Posterior cingulate gyrus (tissue), 11 donors: ENCODE measurements at places on chromosomes 7 and 10.

- DNase-seq, result no peak
Observed at GRCh38 chr10:11773761-11774441, 31.7 kb downstream of the ECHDC3 start.

DNA sequence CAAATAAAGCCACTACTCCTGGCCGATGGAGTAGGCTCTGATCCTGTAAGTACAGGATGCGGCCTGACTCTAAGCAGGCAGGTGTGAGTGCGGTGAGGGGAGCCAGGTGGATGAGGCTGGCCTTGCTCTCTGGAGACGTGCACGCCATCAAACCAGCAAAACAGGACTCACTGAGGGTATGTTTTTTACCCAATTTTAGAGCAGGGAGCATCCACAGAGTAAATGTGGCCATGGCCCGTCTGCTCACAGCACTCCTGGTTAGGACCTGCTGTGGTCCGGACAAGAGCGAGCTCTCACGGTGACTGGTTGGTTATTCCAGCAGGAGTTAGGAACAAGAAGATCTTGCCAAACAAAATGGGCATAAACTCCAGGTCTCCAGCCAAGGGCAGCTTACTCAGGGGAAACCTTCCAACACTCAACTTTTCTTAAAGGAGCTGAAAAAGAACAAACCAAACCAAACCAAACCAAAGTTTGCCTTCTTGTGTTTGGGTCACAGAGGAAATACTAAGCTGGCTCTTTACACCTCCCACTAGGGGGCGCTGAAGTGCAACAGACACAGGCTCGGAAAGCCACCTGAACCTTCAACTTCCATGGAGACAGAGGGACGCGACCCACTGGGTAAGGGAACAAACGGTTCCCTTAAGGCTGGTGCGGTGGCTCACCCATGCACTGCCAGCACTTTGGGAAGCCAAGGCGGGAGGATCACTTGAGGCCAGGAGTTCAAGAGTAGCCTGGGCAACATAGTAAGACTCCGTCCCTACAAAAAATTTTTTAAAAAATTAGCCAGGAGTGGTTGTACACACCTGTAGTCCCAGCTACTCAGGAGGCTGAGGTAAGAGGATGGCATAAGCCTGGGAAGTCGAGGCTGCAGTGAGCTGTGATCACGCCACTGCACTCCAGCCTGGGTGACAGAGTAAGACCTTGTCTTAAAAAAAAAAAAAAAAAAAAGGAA lies 122.4 kb downstream of the CLEC2L start:
- peak; percentile 89 for DNase-seq

- DNase-seq, result no peak
Observed at GRCh38 chr7:41709621-41710020, 6.7 kb upstream of the INHBA start.

GRCh38 chr7:48094861-48095293 lies 5.8 kb downstream of the UPP1 start:
- DNase-seq, result no peak

- no peak for DNase-seq
Observed at GRCh38 chr10:71971311-71971731, 7.1 kb downstream of the CHST3 start.

DNA sequence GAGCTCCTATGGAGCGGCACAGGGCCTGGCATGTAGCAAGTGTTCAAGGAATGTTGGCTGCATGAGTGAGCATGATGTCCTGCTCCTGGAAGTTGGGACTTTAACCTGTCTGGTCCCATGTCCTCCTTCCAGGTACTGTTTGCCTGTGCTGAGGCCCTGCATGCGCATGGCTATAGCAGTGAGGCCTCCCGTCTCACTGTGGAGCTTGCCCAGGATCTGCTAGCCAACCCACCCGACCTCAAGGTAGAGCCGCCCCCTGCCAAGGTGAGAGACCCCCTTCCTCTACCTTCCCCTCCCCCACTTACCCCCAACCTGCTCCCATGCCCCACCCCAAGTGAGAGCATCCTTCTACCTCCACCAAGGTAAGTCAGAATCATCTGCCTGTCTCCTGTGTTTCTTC lies 8.1 kb downstream of the ZSWIM8 start:
- no peak for DNase-seq

- no peak for DNase-seq
Observed at GRCh38 chr7:144527051-144527471, 123.6 kb upstream of the NOBOX start.

DNA sequence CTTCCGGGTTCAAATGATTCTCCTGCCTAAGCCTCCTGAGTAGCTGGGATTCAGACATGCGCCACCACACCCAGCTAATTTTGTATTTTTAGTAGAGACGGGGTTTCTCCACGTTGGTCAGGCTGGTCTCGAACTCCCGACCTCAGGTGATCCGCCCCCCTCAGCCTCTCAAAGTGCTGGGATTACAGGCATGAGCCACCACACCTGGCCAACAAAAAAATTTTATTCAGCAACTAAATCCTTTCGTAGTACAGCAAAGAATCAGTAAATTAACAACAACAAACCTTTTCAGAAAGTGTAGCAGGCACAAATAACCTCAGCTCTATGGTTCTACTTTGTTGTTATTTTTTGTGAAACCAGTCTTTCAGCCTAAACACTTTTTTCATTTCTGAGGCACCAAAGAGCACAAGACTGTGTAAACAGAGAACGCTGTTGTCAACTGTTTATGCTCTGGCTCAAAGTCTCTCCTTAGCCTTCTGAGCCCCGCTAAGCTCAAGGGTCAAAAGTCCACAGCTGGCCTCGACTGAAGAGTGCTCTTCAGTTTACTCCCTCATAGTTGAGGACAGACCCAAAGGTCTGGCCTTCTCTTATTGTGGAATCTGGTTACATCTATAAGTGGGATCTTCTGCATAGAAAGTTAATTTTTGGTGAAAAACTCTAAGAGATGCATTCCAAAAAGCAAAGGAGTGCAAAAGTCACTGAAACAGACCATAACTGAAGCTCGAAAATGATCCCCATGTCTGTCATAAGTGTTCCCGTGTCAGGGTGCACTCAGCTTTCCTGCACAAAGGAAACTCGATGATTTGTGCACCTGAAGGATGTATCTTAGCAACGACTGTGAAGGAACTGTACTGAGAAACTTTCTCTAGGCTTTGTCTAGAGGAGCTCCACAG lies 24.6 kb upstream of the DDX50 start:
- no peak for DNase-seq

GRCh38 chr7:108492742-108493141 lies 33.2 kb downstream of the PNPLA8 start:
- DNase-seq, result no peak

GRCh38 chr10:1449021-1449420 lies 288.3 kb downstream of the ADARB2 start:
- DNase-seq, result no peak

GRCh38 chr7:30241767-30242166 lies 42.6 kb upstream of the ZNRF2 start:
- DNase-seq, result no peak

DNA sequence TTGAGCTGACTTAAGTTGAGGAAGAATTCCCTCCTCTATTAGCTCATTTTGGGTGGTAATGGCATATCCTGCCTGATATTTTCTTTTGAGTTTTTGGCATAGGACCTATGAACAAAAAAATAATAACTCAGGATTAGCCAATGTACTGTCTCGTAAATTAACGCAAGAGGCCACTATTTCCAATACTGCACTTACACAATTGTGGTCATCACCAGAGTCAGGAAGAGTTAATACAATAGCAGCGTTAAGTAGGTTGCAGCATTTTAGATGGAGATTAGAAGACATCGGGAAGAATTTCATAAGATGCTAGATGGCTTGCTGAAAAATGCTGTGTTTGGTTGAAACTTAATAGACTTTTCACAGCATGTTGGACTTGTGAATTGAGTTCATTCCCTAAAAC lies 36.4 kb downstream of the ANTXRL start:
- no peak for DNase-seq

DNA sequence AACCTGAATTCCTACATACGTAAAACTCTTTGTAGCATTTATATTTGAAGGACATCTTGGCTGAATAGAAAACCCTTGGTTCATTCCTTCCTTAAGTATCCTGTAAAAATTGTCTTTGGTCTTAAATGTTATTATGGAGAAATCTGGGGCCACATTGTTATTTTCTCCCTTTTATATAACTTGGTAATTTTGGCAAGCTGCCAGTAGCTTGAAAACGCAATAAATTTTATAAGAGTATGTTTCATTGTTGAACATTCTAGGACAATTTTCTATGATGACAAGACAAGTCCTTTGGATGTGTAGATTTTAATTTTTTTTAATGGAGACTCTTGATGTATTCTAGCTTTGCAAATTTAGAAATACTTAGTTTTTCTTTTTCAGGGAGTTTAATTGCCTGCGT lies 191.9 kb downstream of the ABCA13 start:
- no peak for DNase-seq

DNA sequence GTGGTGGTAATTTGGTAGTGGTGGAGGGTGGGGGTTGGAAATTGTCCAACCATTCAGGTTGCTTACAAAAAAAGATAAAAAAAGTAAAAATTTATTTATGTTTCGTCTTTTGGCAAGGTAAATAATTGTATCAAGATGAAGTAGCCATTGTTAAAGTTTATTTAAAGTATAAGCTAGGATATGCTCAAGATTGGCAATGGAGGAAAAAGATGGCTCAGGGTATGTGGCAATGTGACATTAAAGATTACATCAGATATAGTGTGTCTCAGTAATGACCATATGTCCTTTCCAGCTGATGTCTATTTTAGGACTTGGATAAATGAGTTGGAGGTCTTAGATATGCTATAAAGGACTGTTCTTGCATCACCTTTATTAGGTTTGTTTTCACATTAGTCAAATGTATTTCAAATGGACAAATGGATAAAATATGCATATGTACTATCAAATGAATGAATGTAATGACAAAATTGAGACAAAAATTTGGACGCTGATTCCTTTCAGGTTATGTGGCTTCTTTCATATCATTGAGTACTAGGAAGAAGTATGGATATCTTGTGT lies 60.9 kb downstream of the ST7 start:
- no peak for DNase-seq

GRCh38 chr10:48243487-48243886 lies 31.0 kb downstream of the FRMPD2 start:
- DNase-seq, result no peak

DNA sequence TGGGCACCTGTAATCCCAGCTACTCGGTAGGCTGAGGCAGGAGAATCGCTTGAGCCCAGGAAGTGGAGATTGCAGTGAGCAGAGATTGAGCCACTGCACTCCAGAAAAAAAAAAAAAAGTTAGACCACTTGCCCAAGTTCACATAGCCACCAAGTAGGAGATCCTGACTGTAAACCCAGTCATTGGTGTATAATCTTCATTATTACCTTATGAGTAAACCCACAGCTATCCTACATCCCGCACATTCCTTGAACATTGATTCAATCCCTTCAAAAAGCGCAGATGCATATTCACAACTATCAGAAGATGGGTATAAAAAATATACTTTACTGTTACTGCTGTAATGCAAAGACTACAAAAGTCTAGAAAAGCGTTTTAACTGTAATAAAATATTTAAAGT lies 512.9 kb downstream of the SUGCT start:
- no peak for DNase-seq

DNA sequence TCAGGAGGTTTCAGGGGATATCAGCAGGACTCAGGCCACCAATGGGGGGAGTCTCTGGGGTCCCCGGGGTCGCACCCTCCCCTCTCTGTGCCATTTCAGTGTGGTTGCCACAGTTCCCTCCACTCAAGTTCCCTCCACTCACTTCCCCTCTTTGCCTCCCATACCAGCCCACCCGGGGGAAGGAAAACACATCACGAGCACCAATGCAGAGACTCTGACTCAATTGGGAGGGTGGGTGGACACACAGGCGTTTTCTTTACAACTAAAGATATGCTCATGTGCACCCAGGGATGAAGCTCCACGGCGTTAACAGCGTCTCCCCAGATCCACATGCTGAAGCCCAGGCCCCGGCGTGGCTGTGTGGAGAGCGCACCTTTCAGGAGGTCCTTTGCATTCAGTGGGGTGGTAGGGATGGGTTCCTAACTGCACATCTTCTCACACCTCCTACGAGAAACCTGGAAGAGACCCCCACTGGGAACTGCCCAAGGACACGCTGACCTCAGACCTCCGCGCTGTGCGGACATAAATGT lies 254.1 kb downstream of the ZMYND11 start:
- no peak for DNase-seq

DNA sequence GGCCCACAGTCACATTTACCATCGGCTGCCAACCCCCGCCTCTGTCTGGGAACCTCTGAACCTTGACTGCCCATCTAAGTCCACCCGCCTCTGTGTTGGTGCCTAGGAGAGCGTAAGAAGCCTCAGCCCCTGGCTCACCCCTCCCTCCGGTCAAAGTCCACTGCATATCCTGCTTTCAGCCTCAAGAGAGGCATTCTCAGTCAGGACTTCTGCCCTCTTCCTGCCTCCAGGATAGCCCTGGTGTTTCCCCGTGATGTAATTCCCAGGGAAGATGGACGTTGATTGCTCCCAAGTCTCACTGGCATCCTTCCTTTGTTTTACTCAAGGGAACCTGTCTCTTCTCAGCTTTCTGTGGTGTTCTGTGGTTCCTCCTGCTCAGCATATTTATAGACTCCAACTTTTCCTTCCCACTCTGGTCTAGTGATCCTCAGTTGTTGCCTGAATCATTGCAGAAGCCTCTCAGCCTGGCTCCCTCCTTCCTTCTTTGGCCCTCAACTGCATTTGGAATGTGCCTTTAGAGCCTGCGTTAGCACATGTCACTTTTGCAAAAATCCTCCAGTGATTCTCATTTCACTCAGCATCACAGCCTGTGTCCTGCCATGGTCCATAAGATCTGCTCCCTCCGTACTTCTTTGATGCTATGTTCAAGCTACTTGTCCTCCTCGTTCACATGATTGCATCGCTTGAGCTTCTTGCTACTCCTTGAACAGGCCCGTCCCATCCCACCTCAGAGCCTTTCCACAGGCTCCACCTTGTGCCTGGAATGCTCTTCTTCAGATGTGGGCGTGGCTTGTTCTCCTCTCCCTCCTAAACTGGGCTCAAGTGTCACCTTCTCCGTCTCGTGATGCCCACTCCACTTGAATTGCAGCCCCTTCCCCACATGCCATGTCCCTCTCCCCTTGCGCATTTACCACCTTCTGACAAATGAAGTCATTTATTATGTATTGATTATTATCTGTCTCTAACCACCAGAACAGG lies 124.2 kb downstream of the PLPP4 start:
- DNase-seq, result no peak

DNA sequence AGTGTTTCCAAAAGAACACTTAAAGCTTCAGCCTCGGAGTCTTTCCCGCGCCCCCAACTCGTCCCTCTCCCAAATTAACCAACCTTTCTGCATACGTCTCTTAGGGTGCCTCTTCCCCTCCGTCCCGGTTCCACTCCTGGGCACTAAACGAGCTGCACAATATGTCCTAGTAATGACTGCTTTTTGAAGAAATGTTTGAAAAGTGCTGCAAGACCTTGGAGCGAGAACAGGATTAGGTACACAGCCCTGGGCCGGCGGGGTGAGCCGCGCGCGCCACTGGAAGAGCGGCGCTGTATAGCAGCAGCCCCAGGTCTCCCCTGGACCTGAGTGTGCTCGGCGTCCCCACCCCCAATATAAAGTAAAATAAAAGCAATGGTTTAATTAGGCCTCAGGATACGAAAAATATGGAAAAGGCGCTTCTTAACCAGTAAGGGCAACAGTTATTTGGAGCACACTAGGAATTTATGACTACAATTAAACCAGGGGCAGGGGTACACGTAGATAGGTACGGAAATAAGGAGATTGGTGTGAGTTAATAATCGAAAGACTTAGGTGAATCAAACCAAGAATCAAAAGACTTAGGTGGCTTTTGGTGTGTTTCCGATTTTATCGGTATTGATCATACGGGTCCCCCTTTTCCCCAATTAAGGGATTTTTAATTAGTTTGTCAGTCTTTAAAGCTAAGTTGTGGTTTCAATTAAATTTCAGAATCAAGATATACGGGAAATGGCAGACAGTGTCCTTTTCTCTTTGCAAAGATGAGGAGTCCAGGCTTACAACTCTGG lies 1.9 kb downstream of the TET1 start:
- peak; percentile 23 for DNase-seq

- DNase-seq, result no peak
Observed at GRCh38 chr10:117248750-117249465, 8.0 kb downstream of the SLC18A2 start.
